ENCODE measurements at places on chromosomes 2 and 18.

GRCh38 chr2:111157071-111157661, 36.5 kb downstream of the BCL2L11 start:
- DNase-seq, result no peak

GRCh38 chr2:230877759-230878598, 13.2 kb downstream of the ITM2C start:
- DNase-seq, result no peak

DNA sequence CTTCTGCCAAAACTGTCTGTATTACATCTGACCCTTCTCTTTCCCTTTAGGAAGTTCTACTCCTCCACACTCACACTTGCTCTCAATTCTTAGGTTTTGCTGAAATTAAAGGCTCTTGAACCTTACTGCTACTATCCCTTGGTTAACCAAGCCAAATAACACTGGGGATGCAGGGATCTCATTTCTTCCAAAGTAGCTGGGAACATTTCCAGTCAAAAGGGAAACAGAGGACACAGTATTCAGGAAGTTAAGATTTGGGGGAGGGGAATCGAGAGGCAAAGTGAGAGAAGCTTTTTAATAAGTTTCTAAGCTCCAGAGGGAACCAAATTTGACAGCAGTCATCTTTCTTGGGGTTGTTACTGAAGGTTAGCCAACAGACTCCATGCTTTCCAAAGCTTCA, 6.2 kb downstream of the SEPTIN2 start:
- no peak for DNase-seq

DNA sequence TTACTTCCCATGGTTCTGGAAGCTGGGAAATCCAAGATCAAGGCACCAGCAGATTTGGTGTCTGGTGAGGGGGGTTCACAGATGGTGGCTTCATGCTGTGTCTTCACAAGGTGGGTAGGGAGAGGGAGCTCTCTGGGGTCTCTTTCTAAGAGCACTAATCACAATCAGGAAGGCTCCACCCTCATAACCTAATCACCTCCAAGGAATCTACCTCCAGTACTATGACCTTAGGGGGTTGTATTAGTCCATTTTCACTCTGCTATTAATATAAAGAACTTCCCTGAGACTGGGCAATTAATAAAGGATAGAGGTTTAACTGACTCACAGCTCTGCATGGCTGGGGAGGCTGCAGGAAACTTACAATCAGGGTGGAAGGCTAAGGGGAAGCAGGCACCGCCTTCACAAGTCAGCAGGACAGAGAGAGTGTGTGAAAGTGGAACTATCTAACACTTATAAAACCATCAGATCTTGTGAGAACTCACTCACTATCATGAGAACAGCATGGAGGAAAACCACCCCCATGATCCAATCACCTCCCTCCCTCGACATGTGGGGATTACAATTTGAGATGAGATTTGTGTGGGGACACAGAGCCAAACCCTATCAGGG, 17.6 kb downstream of the TBC1D8 start:
- DNase-seq, result no peak

GRCh38 chr18:65995206-65995605, 244.4 kb downstream of the CDH7 start:
- DNase-seq, result no peak

DNA sequence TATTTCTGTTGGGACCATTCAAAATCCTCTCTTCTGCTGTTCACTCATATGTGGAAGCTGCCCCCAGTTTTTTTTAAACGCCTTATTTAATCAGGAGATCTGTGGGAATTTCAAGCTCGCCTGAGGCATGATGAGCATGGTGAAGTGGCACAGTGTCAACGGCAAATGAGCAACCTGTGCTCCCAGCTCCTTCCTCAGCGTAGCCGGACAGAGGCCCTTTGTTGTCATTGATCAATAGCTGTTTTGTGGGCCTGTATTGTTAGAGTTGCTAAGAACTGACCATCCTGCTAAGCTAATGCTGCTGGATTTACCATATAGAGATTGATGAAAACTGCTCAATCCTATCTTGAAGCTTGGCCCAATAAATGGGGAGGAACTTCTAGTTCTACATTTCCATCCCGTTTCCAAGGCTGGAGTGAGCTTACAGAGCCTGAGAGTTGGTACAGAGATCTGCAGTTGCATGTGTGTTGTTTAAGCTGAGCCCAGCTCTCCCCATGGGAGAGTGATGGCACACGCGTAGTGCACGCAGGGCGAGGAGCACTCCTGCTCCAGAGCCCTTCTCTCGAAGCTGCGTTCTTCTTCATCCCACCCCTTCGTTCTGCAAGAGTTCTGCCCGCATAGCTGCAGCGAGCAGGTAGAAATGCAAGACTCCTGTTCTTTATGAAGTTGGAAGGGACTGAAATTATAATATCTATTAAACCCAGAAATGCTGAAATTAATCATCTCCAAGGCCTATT, 108.8 kb downstream of the RTN4 start:
- DNase-seq, result no peak

DNA sequence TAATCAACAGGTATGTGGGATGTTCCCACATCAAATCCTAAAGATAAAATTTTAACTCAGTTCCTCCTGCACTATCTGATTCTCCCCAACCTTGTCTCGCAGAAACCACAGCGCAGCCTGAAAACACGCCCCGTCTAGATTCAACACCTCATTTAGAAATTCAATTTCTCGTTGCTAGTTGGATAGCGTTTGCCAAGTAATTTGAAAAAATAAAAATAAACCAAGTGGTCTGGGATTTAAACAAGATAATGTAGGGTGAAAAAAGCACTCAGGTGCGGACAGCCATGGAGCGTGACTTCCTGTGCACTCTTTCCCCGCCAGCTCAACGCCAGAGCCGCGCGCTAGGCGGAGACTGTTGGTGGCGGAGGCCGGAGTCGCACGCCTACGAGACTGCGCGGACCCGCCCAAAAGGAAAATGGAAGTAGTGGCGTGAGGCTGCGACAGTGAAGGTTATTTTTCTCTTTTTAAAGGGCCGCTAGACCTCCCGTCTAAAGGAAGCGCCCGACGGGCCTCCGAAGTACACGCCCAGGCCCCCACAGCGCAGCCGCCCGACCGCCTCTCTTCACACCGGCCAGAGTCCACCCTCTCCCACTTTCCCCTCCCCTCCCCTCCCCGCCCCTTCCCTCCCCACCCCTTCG, 615 bp upstream of the CCNT2 start:
- peak; percentile 91 for DNase-seq

- DNase-seq, result no peak
Measured at GRCh38 chr18:7889515-7889914, 322.4 kb downstream of the PTPRM start.

DNA sequence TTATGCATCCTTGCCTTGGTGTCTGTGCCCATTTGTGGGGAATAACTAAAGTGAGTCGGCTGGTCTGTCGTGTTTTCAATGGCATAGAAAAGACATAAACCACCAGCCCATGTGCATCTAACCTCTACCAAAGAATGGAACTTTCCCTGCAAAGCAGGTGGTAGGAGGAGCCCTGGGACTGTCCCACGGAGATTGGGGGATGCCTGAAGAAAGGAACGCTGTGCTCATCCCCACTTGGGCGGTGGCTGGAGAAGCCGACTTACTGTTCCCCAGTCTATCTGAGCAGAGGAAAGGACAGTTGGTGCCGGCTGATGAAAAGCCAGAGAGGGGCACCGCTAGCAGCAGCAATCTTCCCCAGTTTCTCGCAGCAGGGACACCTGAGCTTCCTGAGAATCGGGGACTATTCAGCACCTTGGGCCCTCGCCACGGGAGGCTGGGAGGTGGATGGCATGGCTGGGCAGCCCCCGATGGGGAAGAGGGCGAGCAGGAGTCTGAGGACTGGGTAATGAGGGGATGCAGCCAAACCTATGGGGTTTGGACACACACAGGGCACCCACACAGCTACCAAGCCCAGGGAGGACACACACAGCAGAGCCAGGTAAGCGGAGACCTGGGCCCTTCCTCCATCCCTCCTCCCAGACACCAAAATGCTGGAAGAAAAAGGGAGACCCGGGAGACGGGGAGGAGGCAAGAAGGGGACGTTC, 53.7 kb upstream of the AGAP1 start:
- DNase-seq, result no peak

- no peak for DNase-seq
Measured at GRCh38 chr2:36414307-36414706, 58.7 kb downstream of the CRIM1 start.

DNA sequence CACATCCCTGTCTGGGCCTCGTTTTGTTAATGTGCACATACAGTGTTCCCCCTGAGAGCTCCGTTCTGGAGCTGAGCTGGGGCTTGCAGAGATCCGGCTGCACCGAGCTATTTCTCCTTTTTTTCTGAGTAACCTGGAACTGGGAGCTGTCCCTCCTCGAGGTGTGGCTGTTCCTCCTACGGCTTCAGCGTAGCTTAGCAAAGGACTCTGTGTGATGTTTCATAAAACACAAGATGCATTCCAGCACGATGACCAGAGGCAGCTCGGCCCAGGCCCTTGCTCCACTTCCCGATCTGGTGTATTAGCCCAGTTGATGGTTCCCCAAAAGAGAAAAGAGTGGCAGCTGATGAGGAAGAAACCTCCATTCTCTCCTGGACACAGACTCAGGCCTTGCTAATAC, 103.0 kb downstream of the FAM210A start:
- DNase-seq, result no peak

- DNase-seq, result no peak
Measured at GRCh38 chr18:77208964-77209363, 40.7 kb upstream of the GALR1 start.

DNA sequence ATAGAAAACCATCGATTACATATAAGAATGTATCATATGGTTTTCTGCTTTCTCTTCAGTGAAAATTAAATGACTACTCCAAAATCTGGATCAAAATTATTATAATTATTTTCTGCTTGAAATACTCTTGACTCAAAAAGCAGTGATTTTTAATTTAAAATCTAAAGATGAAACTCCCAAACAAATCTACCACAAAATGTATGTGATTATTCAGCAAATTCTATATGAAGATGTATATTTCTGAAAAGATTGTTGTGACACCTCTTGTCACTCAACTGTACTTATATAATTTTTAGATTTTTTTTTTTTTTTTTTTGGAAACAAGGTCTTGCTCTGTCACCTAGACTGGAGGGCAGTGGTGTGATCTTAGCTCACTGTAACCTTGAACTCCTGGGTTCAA, 98.6 kb downstream of the MTCL1 start:
- DNase-seq, result no peak

- no peak for DNase-seq
Measured at GRCh38 chr2:9847140-9847539, 3.9 kb downstream of the TAF1B start.

GRCh38 chr18:27213123-27213717, 28.1 kb upstream of the CHST9 start:
- no peak for DNase-seq

- no peak for DNase-seq
Measured at GRCh38 chr18:51154431-51155063, 42.9 kb downstream of the MEX3C start.

DNA sequence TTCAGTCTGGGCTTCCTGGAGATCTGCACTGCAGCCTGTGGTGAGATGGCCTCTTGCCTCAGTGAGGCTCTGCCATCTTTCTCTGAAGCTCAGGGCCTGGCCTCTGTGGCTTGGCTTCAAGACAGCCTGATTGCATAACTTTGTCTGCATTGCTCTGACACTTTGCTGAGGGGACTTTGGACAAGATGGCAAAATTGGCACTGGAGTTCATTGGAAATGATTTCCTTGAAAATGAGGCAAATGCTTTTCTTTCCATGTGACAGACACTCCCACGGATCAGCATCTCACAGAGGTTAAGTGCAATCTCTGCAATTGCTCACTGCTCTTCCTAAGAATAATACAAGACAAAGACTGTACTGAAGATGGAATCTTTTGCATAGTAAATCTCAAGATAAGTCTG, 166.8 kb downstream of the KCNS3 start:
- no peak for DNase-seq

- DNase-seq, result no peak
Measured at GRCh38 chr2:68044099-68044498, 18.7 kb downstream of the C1D start.

DNA sequence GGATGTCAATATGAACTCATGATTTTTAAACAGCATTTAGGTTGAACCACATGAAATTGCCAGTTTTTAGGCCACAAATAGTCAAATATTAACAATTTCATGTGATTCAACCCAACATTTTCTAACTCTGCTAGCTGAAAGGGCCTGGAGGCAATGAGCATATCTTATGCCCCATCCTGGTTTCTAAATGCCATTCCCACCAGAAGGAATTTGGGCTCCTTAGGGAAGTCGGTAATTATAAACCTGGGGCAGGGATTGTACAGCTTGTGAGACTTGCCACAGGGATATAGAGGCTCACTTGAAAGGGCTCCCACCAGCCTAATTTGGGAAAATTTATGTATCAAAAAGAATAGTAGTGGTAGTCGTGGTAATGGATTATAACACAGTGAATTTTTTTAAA, 178.4 kb upstream of the ALPP start:
- DNase-seq, result no peak

DNA sequence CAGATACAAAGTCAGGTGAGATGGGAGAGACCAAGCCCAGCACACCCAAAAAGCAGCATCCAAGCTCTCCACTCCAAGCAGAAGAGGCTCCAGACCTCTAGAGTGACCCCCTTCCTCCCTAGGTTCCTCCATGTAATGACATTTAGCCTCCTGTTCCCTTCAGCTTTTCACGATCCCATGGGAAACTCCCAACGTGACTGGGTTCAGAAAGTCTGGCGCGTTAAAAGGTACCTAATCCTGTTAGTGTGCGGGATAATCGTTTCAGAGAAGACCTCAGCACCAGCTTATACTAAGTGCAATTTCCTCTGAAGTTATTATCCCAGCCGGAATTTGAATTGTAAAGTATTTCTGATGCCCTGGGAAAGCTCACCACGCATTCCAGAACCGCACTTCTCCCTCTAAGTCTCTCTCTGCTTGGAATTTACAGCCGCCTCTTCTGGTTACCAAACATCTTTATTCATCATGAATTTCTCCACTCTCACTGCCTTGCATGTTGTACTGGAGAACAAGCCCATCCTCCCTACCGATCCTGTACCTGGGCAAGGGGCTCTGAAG, 46.9 kb downstream of the CCBE1 start:
- no peak for DNase-seq

- DNase-seq, result no peak
Measured at GRCh38 chr18:3775996-3776395, 326.0 kb downstream of the TGIF1 start.

DNA sequence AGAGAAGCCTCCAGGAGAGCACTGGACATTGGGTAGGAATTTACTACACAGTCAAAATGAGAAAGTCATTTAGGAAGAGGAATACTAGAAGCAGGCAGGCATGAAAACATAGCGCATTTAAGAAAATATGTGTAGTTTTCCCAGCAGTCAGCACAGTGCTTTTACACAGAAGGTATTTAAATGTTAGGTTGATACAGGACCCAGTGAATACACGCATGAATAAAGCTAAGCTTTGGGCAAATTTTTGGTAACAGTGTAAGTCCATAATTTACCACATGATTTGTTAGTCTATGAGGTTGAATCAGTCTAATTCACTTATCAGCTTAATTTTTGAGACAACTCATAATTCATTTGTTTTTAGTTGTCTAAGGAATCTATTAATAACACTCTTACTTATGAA, 421.7 kb upstream of the CDH20 start:
- DNase-seq, result no peak
